ENCODE measurements at places on chromosomes 5 and 9.
A peak's percentile ranks its signal among the peaks of the same experiment; 100 is the strongest.

DNA sequence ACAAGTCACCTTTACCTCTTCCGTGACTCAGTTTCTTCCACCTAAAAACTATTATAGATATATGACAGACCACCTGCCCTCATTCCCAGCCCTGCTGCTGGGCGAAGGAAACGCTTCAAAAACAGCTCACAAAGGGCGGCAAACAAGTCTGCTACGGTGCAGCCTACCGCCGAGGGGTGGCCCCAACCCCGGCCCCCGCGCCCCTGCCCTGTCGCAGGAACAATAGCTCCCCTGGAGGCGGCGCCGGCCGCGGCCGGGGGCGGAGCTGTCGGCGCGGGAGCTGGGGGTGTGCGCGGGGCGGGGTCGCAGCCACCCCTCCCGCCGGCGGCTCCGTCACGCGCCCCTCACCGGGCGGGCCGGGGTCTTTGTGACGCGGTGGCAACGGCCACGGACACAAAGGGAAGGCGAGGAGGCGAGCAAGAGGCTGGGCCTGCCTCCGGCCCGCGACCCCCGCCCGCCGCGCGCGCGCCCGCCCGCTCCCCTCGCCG is at the start of gene TMEFF1:
Gene TMEFF1 (plus strand): TSS at position 362 of the 488 bp plus-strand sequence. CDS start 396 bp downstream, outside the sequence.
- peaks cover 15% of the 10 kb centered on the region for H3K27me3 ChIP-seq
- DNase-seq: peak; percentile 12
- H3K4me1 ChIP-seq: peaks cover 11% of the 10 kb centered on the region
- H3K36me3 ChIP-seq: no peaks in the 10 kb centered on the region

GRCh38 chr5:92939428-92939827 is 641.6 kb downstream of the NR2F1-AS1 start:
- DNase-seq: no peak
- H3K27me3 ChIP-seq: no peaks in the 10 kb centered on the region
- no peak overlapping the region for H3K27ac ChIP-seq
- no peak overlapping the region for H3K4me3 ChIP-seq

- no peak within 1 kb of the TSS for H3K4me3 ChIP-seq
- no peak for DNase-seq
- no peak within 1 kb of the TSS for H3K27ac ChIP-seq
- H3K36me3 ChIP-seq: no peaks in the 10 kb centered on the region
- no peaks in the 10 kb centered on the region for H3K27me3 ChIP-seq
Observed at GRCh38 chr5:102498271-102499034, at the start of gene SLCO6A1. Gene SLCO6A1, minus strand, starts transcription at chr5:102499001. Its CDS starts 157 bp downstream, at chr5:102498844.

GRCh38 chr5:94575196-94575595 is 43.2 kb downstream of the KIAA0825 start:
- DNase-seq: no peak
- no peak overlapping the region for H3K27ac ChIP-seq
- H3K27me3 ChIP-seq: no peaks in the 10 kb centered on the region
- H3K4me1 ChIP-seq: peaks cover 8% of the 10 kb centered on the region

DNA sequence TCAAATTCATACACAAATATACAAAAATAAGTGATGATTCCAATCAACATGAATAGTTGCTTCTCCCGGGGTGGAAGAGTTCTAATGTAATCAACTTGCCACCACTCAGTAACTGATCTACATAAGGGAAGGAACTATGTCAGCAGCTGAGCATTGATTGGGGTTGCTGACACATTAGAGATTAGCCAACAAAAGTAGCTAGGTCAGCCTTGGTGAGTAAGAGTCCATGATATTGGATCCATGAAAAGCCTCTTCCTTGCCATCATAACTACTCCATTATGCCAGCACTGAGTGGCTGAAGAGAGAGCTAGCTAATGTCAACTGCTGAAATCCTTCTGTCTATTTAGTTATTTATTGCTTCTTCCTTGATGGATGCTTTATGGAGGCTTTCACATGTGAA is 309.8 kb downstream of the NFIB start:
- no peaks in the 10 kb centered on the region for H3K27me3 ChIP-seq
- DNase-seq: no peak
- H3K36me3 ChIP-seq: no peaks in the 10 kb centered on the region
- no peaks in the 10 kb centered on the region for H3K4me1 ChIP-seq
- no peak overlapping the region for H3K27ac ChIP-seq

GRCh38 chr9:107243742-107244141 is 39.3 kb upstream of the RAD23B start:
- H3K4me1 ChIP-seq: peaks cover 15% of the 10 kb centered on the region
- no peak for DNase-seq
- no peaks in the 10 kb centered on the region for H3K36me3 ChIP-seq
- H3K27ac ChIP-seq: no peak overlapping the region
- H3K4me3 ChIP-seq: no peak overlapping the region
- no peaks in the 10 kb centered on the region for H3K27me3 ChIP-seq

DNA sequence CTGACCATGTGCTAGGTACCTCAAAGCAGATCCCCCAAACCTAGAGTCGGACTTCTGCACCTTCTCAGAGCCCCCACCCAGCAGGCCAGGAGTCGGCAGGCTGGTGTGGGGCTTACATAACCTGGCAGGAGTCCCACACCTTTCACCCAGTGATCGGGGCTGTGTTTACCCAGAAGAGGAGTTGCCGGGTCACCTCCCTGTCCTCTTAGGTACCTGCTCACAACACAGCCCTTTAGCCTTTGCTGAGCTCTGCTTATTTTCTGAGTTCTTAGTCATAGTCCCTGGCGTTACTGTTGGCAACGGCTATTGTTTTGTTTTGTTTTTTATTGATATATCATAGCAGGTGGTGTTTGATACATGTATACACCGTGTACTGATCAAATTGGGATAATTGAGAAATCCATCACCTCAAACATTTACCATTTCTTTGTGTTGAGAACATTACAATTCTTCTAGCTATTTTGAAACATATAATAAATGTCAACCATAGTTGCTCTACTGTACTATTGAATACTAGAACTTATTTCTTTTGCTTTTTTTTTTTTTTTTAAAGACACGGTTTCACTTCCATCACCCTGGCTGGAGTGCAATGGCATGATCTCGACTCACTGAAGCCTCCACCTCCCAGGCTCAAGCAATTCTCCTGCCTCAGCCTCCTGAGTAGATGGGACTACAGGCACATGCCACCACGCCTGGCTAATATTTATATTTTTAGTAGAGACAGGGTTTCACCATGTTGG is 10.4 kb upstream of the EEIG1 start:
- peaks cover 37% of the 10 kb centered on the region for H3K4me1 ChIP-seq
- H3K27ac ChIP-seq: peak overlapping the region; percentile 99
- peak overlapping the region; percentile 2 for H3K4me3 ChIP-seq
- no peaks in the 10 kb centered on the region for H3K36me3 ChIP-seq

DNA sequence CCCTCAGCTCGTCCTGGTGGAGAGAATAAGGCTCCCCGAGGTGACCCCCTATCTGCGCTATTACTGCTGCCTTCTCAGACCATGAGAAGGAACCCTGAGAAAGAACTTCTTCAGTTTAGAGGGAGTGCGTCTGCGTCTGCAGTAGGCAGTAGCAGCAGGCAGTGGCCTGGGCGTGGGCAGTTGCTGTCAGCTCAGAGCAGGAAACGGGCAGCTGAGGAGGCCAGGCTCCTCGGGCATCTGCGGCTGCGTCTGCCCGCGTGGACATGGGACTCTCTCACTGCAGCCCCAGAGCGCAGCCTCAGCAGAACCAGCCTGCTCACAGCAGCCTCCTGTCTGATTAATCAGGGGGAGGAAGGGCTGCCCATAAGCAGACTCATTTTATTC is 49.8 kb upstream of the FCN1 start:
- H3K27ac ChIP-seq: no peak overlapping the region
- H3K4me3 ChIP-seq: no peak overlapping the region
- DNase-seq: no peak
- H3K27me3 ChIP-seq: peaks cover 7% of the 10 kb centered on the region

DNA sequence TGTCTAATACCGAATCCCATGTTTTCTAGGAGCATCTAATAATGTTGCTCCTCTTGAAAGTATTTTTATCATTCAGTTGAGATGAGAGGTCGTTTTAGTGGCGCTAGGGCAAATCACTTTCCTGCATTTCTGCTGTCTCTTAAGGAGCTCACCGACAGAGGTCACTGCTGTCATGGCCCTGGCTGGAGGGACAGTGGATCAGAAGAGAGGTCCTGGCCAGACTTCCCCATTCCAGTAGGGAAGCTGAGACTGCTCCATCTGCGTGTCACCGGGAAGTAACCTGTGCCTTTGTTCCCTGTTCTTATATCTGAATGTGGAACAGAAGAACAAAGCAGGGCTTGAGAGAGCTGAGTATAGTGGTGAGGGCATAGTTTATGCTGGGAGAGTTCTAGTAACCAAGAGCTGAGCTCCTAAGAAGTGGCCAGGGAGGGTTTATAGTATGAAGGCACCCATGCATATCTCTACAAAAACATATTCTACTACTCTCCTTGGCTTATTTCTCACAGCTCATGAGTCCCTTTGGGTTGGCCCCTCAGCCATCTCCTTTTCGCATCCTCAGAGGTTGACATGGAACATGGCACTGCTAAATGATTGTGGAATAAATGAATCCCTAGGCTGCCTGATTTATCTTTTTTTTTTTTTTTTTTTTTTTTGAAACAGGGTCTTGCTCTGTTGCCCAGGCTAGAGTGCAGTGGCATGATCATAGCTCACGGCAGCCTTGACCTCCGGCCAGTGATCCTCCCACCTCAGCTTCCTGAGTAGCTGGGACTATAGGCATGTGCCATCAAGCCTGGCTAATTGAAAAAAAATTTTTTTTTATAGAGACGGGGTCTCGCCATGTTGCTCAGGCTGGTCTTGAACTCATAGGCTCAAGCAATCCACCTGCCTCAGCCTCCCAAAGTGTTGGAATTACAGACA is 27.2 kb downstream of the ATP6V0E1 start:
- H3K27me3 ChIP-seq: no peaks in the 10 kb centered on the region
- DNase-seq: no peak
- peaks cover 23% of the 10 kb centered on the region for H3K4me1 ChIP-seq
- no peak overlapping the region for H3K4me3 ChIP-seq
- H3K36me3 ChIP-seq: peaks cover 16% of the 10 kb centered on the region

- no peak overlapping the region for H3K4me3 ChIP-seq
- peaks cover 48% of the 10 kb centered on the region for H3K4me1 ChIP-seq
- peaks cover 9% of the 10 kb centered on the region for H3K36me3 ChIP-seq
- DNase-seq: no peak
Observed at GRCh38 chr9:133783331-133783731, 45.2 kb upstream of the SARDH start.

GRCh38 chr9:116904165-116904564 is 217.1 kb downstream of the TRIM32 start:
- no peaks in the 10 kb centered on the region for H3K36me3 ChIP-seq
- no peak for DNase-seq
- H3K27ac ChIP-seq: no peak overlapping the region
- H3K27me3 ChIP-seq: peaks cover 9% of the 10 kb centered on the region
- H3K4me1 ChIP-seq: no peaks in the 10 kb centered on the region

DNA sequence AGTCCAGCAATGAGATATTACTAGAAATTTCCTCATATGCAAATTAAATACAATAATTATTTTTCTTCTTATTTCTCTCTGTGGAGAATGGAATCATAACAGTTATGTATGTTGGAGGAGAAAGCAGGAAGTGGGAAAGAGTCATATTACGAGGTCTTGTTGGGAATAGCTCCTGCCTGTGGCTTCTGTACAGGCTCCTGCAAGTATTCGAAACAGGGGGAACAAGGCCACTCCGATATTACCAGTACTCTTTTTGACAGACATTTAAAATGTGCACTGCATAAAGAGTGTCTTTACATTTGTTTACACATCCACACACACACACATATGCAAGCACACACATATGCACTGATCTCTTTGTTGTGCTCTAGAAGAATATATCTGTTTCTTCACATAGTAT is 812.0 kb upstream of the ZNF608 start:
- DNase-seq: no peak
- no peaks in the 10 kb centered on the region for H3K27me3 ChIP-seq
- peaks cover 6% of the 10 kb centered on the region for H3K4me1 ChIP-seq
- no peaks in the 10 kb centered on the region for H3K36me3 ChIP-seq
- no peak overlapping the region for H3K27ac ChIP-seq

GRCh38 chr5:32017692-32018367 is 156.3 kb downstream of the GOLPH3 start:
- H3K4me3 ChIP-seq: no peak overlapping the region
- no peaks in the 10 kb centered on the region for H3K36me3 ChIP-seq
- H3K27ac ChIP-seq: no peak overlapping the region
- H3K27me3 ChIP-seq: no peaks in the 10 kb centered on the region

DNA sequence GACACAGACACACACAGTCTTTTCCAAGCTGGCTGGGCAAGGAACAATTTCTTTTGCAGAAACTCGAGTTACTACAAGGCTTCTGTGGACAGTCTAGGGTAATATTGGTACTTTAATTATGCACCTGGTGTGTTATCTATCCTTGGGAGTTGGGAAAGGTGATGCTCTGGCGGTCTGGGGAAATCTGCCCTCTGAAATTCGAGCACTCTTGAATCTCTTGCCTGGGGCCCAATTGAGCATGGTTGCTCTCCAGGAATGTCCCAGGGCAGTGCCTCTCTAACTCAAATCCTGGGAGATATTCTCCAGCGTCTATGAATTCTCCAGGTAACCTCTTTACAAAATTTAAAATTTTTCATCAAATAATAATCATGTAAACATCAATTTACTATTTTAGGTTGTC is 69.3 kb downstream of the KCNIP1 start:
- peaks cover 9% of the 10 kb centered on the region for H3K27me3 ChIP-seq
- H3K4me3 ChIP-seq: no peak overlapping the region
- peaks cover 4% of the 10 kb centered on the region for H3K4me1 ChIP-seq
- DNase-seq: no peak
- no peaks in the 10 kb centered on the region for H3K36me3 ChIP-seq

GRCh38 chr9:27337833-27338526 is 41.0 kb upstream of the EQTN start:
- peaks cover 18% of the 10 kb centered on the region for H3K4me1 ChIP-seq
- H3K27me3 ChIP-seq: no peaks in the 10 kb centered on the region
- no peak overlapping the region for H3K4me3 ChIP-seq
- DNase-seq: no peak

DNA sequence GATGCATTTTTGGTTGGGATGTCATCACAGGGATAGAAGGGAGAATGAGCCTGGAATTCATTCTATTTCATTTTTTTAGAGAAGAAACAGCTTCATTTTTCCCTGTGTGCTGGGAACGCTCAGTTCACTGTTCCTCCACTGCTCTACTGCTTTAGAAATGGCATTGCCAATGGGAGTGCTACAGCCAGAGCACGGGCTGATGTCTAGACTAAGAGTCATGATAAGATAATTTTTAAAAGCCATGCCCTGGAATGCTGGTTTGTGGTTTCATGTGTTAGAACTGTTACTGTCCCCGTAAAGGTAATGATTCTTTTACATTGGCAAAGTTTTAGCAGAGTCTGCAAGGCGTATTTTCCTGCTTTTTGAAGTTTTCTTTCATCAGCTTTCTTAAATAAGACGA is 119.6 kb downstream of the SEMA6A start:
- no peak for DNase-seq
- no peaks in the 10 kb centered on the region for H3K27me3 ChIP-seq
- peaks cover 19% of the 10 kb centered on the region for H3K4me1 ChIP-seq
- H3K4me3 ChIP-seq: no peak overlapping the region
- H3K27ac ChIP-seq: no peak overlapping the region

DNA sequence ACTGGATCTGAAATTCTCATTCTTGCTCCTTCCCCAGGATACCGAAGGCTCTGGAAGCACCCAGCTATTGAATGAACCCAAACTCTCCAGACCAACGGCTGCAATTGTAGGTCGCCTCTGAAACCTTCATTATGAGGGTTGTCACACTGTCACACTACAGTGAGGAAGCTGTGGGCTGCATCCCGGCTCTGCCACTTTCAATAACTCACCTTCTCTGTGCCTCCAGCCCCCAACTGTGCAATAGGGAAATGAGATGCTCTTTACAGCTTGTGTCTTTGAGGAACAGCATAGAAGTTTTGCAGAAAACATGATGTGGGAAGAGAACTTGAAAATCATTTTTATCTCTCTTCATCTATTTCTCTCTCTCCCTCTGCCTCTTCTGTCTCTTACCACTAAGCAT is 69.6 kb upstream of the TGFBR1 start:
- no peaks in the 10 kb centered on the region for H3K36me3 ChIP-seq
- H3K4me3 ChIP-seq: no peak overlapping the region
- H3K27ac ChIP-seq: no peak overlapping the region
- DNase-seq: no peak
- H3K4me1 ChIP-seq: peaks cover 23% of the 10 kb centered on the region

Measured in memory B cell (primary cell).